ENCODE measurements at places on chromosomes 6 and 20. TPM values are rescaled to one million over a fixed set of nuclear protein-coding genes. Genes with fewer than 3 reads are reported as not detected.
A peak's percentile ranks its signal among the peaks of the same experiment; 100 is the strongest.

GRCh38 chr6:110116258-110116657 lies 63.2 kb downstream of the WASF1 start:
- H3K27ac ChIP-seq, result no peak overlapping the region
- peak; percentile 14 for DNase-seq
- H3K4me1 ChIP-seq, result peaks cover 11% of the 10 kb centered on the region
- peaks cover 14% of the 10 kb centered on the region for H3K36me3 ChIP-seq

DNA sequence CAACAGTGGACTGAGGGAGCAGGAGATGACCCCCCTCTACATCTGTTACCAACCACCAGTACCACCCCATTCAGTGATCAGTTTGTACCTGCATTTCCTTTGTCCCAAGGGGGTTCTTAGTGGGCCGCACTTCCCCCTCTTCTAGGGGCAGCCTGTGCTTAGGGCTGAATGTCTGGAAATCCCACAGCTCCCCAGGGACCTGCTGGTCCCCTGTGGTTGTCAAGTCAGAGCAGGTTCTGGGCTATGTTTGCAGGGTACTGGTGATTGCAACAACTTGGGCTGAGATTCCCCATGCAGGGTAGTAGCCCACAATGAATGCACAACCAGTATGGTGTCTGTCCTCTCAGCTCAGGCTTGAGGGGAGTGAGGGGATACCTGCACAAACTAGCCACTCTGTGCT lies 39.7 kb upstream of the COL10A1 start:
- H3K27me3 ChIP-seq, result no peaks in the 10 kb centered on the region
- H3K4me1 ChIP-seq, result peaks cover 5% of the 10 kb centered on the region
- peaks cover 5% of the 10 kb centered on the region for H3K36me3 ChIP-seq

GRCh38 chr6:105510746-105511145 lies 107.9 kb upstream of the PREP start:
- DNase-seq, result no peak
- H3K4me1 ChIP-seq, result peaks cover 9% of the 10 kb centered on the region
- no peaks in the 10 kb centered on the region for H3K36me3 ChIP-seq

DNA sequence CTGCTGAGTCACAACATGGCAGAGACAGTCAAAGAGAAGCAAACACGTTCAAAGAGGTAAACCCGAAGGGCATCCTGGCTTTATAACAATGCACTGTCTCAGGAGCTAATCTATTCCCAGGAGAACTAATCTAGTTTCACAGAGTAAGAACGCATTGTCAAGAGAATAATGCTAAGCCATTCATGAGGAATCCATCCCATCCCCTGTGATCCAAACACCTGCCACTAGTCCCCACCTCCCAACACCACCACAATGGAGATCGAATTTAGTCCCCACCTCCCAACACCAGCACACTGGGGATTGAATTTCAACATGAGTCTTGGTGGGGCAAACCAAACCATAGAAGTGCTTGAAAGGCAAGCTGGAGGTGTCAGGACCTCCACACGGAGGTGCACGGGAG lies 231.5 kb upstream of the ID4 start:
- peak; percentile 69 for DNase-seq
- H3K36me3 ChIP-seq, result no peaks in the 10 kb centered on the region
- no peak overlapping the region for H3K4me3 ChIP-seq
- peaks cover 11% of the 10 kb centered on the region for H3K4me1 ChIP-seq
- peak overlapping the region; percentile 47 for H3K27ac ChIP-seq

DNA sequence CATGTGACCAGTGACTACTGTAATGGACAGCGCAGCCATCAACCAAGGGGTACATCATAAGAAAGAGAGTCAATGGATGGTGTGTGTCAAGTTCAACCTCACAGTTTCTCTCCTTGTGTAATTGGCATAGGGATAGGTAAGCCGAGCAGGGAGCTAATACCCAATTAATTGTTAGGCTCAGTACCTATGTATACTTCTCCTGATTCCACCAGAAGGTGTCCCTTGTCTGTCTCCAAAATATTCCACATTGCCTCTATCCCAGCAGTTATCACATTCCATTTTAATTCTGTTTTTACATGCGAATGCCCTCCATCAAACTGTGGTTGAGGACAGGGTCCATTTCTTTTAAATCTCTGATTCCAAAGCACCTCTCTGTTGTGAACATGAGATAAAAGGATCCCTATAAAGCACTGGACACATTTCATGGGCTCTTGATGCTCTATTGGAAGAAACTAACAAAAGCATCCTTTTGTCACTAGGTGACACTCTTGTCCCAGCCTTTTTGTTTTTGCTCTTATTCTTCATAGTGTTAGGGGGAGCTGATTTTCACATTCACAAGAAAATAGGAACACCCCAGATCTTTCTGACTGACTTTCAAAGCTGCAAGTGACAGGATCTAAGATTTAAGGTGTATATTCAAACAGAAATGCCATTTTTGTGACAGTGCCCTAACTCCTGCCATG lies 38.9 kb downstream of the FBXO9 start:
- H3K4me3 ChIP-seq, result no peak overlapping the region
- no peaks in the 10 kb centered on the region for H3K27me3 ChIP-seq
- peak; percentile 16 for DNase-seq
- no peaks in the 10 kb centered on the region for H3K4me1 ChIP-seq

DNA sequence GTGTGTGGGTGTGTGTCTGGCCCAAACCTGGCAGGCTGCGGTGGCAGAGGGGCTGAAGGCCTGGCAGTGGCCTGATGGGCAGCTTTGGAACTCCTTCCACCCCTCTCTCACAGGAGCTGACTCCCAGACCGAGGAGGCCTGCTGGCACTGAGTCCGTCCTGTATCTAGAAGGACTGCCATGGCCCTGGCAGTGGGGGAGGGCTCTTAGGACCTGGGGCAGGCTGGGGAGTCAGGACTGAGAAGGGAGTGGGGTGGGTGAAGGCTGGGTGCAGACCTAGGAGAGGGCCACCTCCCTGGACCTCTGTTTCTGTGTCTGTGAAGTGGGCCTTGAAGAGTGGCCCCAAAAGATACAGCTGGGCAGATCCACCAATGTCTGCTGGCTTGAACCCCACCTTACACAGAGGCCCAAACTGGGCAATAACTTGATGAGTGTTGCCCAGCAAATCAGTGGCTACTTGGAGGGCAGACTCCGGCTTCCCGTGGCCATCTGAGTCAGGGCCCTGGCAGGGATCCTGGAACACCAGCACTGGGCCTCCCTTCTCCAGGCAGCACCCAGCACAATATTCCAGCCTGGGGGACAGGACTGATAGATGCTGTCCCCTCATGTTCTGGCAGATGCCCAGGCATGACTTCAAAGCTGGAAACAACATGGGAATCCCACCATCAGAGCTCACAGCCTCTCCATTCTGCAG lies 46.7 kb upstream of the BLCAP start:
- no peak for DNase-seq
- no peak overlapping the region for H3K4me3 ChIP-seq
- no peaks in the 10 kb centered on the region for H3K36me3 ChIP-seq
- no peak overlapping the region for H3K27ac ChIP-seq
- no peaks in the 10 kb centered on the region for H3K27me3 ChIP-seq
- no peaks in the 10 kb centered on the region for H3K4me1 ChIP-seq

DNA sequence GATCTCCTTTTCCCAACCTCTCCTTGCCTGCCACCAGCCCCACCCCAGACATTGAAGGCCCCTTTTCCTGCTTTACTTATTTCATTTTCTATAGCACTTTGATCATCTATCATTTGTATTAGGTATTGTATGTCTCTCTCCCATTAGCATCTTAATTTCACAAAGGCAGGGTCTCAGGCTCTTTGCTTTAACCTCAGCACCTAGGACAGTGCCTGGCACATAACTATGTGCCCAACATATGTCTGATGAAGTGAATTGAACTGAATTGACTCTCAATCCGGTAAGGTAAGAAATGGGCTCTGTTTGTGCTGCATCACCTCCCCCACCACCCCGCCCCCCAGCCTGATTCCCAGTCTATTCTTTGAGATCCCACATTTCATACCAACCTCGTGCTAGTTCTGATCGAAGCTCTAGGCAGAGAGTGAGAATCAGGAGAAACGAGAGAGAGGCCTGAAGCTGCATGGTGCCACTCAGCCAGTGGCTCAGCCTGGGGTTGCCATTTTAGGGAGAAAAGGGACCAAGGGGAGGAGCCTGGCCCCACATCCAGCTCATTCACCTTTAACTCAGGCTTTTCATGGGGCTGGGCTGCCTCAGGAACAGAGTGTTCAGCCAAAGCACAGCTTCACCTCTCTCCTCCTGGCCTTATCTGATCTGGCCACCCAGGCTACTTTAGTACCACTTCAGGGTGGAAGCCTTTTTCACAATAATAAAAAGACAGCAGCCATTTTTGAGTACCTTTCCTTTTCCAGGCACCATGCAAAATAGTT lies at the start of gene SPINT3:
TSS of gene SPINT3 (minus strand) at position 476 of the 767 bp plus-strand sequence. CDS start at position 462, 14 bp downstream.
- no peaks in the 10 kb centered on the region for H3K27me3 ChIP-seq
- no peak within 1 kb of the TSS for H3K27ac ChIP-seq
- no peak for DNase-seq
- H3K4me3 ChIP-seq, result no peak within 1 kb of the TSS
- no peaks in the 10 kb centered on the region for H3K4me1 ChIP-seq

DNA sequence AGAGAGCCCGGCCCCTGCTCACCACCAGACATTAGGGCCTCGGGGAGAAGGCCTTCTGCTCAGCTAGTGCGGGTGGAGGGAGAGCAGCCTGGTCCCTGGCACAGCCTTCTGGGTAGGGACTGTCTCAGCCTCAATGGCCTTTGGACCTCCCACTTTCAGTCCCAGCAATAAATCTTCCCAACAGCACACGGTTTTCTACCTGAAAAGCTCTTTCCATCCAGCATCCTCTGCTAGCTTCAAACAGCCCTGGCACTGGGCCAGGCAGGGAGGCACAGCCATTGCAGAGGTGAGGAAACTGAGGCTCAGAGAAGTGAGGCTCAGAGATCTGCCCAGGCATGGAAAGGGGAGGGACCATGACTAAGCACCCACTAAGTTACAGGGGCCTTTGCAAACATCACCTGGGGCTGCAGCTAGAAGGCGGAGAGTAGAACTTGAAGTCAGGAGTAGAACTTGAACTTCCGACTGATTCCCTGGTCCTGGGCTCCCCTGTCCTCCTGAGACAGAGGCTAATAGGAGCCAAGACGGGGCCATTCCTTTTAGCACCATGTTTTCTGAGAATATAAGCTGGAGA lies 43.9 kb upstream of the NOL4L start:
- DNase-seq, result no peak
- peaks cover 32% of the 10 kb centered on the region for H3K4me1 ChIP-seq
- H3K4me3 ChIP-seq, result no peak overlapping the region
- H3K27me3 ChIP-seq, result no peaks in the 10 kb centered on the region
- H3K27ac ChIP-seq, result no peak overlapping the region

- peaks cover 11% of the 10 kb centered on the region for H3K4me1 ChIP-seq
- no peak overlapping the region for H3K27ac ChIP-seq
- no peak for DNase-seq
- no peak overlapping the region for H3K4me3 ChIP-seq
- no peaks in the 10 kb centered on the region for H3K36me3 ChIP-seq
Measured at GRCh38 chr20:14342918-14343317, 5.5 kb upstream of the FLRT3 start.

DNA sequence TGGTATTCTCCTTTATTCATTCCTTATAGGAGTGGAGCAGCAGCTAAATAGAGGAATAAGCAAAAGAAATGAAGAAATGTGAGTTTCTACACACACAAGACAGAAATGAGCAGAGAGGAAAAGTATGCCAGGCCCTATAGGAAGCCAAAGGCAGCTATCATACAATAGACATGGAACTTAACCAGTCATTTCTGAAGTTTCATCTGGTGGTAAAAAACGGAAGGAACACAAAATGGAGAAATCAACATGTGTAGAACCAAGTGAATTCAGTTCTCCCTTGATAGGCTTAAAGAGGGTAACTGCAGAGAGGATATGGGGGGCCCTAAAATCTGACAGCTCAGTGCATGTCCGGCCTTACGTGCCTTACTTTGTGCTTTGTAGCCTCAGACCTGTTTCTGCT lies 44.6 kb downstream of the TSBP1 start:
- no peak overlapping the region for H3K27ac ChIP-seq
- no peaks in the 10 kb centered on the region for H3K4me1 ChIP-seq
- no peaks in the 10 kb centered on the region for H3K27me3 ChIP-seq
- DNase-seq, result no peak

KCNG1 gene
- total RNA-seq, result 11.4 TPM

GRCh38 chr6:130929036-130929678 lies 102.0 kb downstream of the SMLR1 start:
- no peaks in the 10 kb centered on the region for H3K36me3 ChIP-seq
- no peak overlapping the region for H3K27ac ChIP-seq
- no peak for DNase-seq
- H3K4me3 ChIP-seq, result no peak overlapping the region
- no peaks in the 10 kb centered on the region for H3K27me3 ChIP-seq
- peaks cover 14% of the 10 kb centered on the region for H3K4me1 ChIP-seq

- peaks cover 89% of the 10 kb centered on the region for H3K27me3 ChIP-seq
- no peak for DNase-seq
- no peak overlapping the region for H3K27ac ChIP-seq
- peaks cover 7% of the 10 kb centered on the region for H3K4me1 ChIP-seq
Measured at GRCh38 chr20:18857640-18858039, 44.1 kb downstream of the SCP2D1 start.

- no peak overlapping the region for H3K27ac ChIP-seq
- no peaks in the 10 kb centered on the region for H3K27me3 ChIP-seq
- no peak overlapping the region for H3K4me3 ChIP-seq
- DNase-seq, result no peak
Measured at GRCh38 chr6:27448456-27448855, 24.4 kb downstream of the ZNF184 start.

DNA sequence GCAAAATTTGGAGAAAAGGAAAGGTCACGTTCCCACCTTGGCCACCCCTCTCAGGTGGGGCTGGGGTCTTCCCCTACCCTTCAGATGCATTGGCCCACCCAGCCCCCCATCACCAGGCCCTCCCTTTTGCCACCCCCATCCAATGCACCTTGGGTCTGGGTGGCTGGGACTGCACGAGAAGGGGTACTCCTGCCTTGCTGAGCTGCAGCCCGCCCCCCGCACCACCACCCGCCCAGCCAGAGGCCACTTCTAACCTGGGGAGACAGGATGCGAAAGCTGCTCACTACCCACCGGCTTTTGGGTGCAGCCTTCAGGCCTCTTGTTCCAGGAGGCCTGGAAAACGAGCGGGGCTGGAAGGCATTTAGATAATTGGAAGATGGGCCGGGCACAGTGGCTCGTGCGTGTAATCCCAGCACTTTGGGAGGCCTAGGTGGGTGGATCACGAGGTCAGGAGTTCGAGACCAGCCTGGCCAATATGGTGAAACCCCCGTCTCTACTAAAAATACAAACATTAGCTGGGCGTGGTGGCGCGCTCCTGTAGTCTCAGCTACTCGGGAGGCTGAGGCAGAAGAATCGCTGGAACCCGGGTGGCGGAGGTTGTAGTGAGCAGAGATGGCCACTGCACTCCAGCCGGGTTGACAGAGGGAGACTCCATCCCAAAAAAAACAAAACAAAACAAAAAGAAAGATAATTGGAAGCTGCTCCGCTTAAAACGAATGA lies 1.2 kb upstream of the CDC25B start:
- peak; percentile 0 for DNase-seq
- no peaks in the 10 kb centered on the region for H3K36me3 ChIP-seq
- no peak overlapping the region for H3K27ac ChIP-seq
- H3K27me3 ChIP-seq, result peaks cover 32% of the 10 kb centered on the region

ID4 gene
- 29.2 TPM for total RNA-seq

DNA sequence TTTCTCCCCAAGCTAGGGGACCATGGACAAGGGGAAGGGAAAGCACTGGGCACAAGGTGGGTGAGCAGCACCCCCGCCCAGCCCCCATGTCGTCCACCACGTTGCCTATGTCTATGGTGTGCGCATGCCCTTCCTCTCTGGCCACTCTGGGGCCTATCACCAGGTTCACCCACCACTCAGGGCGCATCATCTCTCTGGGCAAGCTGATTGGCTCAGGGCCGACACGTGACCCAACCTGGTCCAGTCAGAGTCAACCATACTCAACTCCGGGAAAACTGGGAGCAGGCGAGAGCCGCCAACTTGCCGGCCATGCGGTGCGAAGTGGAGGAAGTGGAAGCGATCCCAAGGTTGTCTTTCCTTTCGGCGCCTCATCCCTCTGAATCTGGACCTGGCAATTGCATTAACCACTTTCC lies 25.9 kb downstream of the ACSS1 start:
- H3K36me3 ChIP-seq, result no peaks in the 10 kb centered on the region
- peaks cover 4% of the 10 kb centered on the region for H3K27me3 ChIP-seq
- no peak overlapping the region for H3K27ac ChIP-seq
- no peak overlapping the region for H3K4me3 ChIP-seq

Measured in neural progenitor cell (in vitro differentiated cells).